ENCODE measurements at places on chromosomes 3 and 15.

GRCh38 chr3:191809326-191809949, 348.5 kb downstream of the PYDC2 start:
- DNase-seq, result no peak

GRCh38 chr3:181300033-181300432, 310.5 kb upstream of the DNAJC19 start:
- no peak for DNase-seq

DNA sequence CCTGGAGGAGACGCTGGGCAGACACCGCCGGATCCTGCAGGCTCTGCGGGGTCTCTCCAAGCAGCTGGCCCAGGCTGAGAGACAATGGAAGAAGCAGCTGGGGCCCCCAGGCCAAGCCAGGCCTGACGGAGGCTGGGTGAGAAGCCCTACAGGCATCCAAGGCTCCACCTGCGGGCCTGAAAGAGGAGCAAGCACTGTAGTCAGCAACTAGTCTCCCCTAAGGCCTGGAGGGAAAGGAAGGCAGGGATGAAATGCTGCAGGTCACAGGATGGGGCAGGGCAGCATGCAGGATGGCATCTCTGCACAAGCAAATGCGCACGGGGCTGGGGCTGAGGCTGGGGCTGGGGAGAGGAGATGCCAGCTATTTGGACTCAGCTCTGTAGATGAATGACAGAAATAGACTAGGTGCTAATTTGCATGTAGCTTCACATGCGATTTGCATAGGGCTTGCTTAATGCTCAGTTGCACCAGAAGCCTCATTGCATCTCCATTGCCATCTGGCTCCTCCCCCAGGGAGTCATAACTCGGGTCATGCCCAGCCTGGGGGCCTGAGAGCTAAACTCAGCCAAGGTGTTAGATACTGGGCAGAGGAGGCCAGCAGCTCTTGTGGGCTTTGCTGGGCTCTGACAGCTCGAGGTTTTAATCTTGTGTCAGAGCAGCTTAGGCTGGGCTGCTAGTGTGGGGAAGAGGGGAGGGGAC, 5.2 kb upstream of the CPLX3 start:
- no peak for DNase-seq

GRCh38 chr3:31288641-31289100, 244.1 kb upstream of the STT3B start:
- DNase-seq, result peak; percentile 28

- no peak for DNase-seq
These were observed 1.4 kb downstream of the VHL start for GRCh38 chr3:10142707-10143560.

DNA sequence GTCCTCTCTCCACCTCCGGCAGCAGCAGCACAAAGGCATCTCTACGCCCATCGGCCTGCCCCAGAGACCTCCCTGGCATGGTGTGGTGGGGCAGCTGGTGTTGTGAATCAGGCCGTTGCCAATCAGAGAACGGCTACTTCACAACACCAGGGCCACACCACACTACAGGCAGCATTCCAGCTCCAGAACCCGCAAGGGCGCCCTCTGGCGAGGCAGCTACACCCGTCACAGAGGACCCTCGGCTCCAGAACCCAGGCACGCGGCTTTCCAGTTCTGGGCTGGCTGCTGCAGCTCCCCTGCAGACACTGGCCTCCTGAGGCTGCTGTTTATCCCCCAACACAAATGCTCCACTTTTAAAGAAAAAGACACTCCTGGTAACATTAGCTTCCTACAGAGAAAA, 127.5 kb upstream of the TOPAZ1 start:
- DNase-seq, result no peak

DNA sequence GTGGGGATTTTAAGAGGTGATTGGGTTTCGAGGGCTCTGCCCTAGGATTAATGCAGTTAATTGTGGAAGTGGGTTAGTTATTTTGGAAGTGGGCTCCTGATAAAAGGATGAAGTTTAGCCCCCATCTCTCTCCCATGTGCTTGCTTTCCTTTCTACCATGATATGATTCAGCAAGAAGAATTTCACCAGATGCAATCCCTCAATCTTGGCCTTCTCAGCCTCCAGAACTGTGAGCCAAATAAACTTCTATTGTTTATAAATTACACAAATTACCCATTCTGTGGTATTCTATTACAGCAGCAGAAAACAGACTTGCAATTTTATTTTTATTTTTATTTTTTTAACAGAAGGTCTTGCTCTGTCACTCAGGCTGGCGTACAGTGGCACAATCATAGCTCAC, 27.3 kb upstream of the UBE2E1 start:
- peak; percentile 56 for DNase-seq

- DNase-seq, result no peak
These were observed 7.8 kb downstream of the GLDN start for GRCh38 chr15:51349156-51349844.

DNA sequence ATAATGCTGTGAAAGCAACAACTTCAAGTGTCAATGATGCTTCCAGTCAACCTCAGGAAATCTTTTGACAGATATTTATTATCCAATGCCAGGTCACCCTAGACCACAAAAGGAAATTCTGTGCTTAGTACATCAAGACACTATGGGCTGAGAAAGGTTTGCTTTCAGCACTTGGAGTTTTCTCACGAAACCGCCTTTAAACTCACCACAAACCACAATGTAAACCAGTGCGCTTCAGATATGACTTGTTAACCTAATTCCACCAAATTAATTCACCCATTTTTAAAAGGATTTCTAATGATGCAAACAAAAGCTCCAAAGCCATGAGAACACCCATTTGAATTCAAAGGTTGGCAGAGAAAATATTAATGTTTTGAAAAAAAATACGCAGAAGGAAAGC, 292.9 kb upstream of the NR2F2 start:
- DNase-seq, result no peak

DNA sequence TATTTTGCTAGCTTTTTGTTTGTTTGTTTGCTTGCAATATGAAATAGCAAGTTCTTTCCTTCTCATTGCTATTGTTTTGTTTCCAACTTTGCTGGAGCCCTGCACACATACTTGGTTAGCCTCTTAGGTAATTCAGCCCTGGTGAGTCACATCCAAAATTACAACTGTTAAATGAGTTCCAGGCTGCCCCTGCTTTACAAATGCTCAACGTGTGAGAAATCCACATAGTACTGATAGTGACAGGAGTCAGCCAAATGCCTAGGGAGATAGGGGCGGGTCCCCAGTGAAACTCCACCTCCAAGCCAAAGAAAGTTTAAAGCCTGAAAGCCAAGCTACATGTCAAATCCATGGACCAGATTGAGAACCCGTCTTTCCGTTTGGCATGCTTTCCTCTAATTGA, 81.3 kb upstream of the RNF7 start:
- no peak for DNase-seq

DNA sequence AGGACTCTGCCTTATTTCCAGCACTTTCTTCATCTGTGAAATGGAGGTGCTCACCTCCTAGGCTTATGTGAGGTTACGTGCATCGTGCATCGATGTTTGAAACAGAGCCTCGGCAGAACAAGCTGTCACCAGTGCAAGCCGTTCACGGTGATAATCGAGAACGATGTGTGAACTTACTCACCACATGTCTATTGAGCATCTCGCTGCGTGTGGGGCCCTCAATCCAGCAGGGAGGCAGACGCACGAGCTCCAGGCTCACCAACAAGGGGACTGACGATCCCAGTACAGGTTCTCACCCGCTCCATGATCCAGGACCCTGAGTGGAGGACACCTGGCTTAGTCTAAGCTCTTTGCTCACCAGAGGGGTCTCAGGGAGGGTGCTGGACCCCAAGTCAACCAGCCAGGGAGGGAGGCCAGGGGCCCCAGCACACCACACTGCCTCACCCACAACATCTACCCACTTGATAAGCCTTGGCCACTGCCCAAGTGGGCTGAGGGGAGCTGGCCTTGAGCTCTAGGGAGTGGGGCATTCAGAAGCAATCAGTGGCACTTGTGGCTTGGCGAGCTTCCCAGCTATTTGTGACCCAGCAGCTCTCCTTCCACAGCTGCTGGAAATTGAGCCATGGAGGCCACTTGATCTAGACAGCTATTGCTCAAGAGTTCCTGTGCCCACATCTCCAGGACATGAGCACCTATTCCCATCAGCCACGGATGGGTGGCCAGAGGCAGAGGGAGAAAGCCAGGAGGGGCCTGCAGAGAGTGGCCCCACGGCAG, 34.4 kb upstream of the SLC6A1 start:
- no peak for DNase-seq

DNA sequence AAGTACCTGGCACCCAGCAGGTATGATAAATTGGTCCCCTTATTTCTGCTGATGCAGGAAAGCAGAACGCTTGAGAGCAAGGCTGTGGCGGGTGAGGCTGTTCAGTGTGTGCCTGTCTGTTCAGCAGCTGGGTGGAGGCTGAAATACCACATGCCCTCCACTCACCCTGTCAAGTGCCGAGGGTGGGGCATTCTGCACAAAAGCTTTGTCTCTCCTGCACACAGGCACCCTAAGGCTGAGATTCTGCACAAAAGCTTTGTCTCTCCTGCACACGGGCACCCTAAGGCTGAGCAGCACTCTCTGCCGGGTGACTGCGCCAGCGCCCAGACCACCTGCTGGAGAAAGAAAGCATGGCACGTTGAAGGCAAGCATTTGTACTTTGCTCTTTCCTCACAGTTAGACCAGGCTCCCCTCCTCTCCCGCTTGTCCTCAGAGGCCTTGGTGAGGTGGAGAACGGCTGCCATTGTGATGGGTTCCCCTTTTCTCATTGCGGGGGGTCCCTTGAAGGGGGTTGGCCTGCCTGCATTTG, 97.5 kb downstream of the BDH1 start:
- DNase-seq, result no peak

GRCh38 chr3:179670311-179670710, 17.5 kb downstream of the USP13 start:
- DNase-seq, result no peak

DNA sequence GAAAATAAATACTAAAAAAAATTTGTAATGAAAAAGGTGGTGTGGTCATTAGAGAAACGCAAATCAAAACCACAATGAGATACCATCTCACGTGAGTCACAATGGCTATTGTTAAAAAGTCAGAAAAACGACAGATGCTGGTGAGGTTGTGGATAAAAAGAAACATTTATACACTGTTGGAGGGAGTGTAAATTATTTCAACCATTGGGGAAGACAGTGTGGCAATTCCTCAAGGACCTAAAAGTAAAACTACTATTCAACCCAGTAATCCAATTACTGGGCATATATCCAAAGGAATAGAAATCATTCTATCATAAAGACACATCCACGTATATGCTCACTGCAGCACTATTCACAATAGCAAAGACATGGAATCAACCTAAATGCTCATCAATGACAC, 120.3 kb downstream of the MYO9A start:
- no peak for DNase-seq

- DNase-seq, result no peak
These were observed 327.1 kb downstream of the ZNF621 start for GRCh38 chr3:40851836-40852235.

GRCh38 chr3:32405155-32405554, 13.5 kb downstream of the CMTM7 start:
- no peak for DNase-seq

- no peak for DNase-seq
These were observed 73.4 kb upstream of the ANKRD34C start for GRCh38 chr15:79209116-79209515.

GRCh38 chr15:42066764-42067415, 27.5 kb downstream of the PLA2G4D start:
- no peak for DNase-seq

DNA sequence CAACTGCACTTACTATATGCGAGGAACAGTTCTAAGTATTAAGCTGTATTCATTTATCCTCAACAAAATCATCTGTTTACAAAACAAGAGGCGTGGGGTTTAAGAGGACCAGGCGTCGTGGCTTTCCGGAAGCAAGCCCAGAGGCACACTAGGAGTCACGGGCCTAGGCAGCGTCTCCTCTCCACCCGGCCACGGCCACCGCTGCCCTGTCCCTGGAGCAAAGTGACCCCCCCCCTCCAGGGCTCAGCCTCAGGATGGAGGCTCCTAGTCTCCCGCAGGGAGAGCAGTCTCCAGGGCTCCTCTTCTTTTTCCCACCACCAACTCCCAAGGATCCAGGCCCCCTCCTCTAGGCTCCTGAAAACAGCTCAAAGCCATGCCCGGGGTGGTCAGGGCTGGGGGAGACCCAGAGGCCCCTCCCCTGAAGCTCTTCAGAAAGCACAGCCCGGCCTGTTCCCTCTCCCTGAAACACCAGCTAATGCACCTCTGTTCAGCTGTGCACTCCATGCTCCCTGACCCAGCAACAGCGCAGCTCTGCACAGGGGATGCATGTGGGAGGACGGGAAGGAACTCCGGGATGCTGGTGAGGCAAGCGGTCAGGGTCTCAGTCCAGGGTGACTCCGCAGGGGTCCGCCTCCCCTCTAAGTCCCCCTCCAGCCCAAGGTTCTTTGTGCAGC, 16.8 kb downstream of the TNK2 start:
- no peak for DNase-seq

DNA sequence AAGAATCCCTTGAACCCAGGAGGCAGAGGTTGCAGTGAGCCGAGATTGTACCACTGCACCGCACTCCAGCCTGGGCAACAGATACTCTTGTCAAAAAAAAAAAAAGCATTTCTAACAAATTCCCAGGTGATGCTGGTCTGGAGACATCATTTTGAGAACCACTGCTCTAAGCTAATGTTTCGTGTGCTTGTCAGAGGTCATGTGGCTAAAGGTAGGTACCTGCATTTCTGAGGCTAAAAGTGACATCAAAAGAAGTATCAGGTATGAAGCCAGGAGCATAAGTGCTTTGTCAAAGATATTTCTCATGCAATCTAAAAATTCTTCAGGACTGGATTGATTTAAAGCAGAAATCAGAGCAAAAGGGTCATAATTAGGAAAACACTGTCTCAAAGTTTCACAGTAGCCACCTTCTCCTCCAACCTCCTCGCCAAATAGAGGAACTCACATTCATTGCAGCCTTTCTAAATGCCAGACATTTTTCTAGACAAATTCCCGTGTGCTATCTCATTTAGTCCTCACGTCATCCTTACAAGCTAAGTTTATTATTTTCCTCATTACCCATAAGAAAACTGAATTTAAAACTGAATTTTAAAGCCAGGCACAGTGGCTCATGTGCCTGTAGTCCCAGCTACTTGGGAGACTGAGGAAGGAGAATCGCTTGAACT, 25.7 kb upstream of the GSK3B start:
- DNase-seq, result no peak

DNA sequence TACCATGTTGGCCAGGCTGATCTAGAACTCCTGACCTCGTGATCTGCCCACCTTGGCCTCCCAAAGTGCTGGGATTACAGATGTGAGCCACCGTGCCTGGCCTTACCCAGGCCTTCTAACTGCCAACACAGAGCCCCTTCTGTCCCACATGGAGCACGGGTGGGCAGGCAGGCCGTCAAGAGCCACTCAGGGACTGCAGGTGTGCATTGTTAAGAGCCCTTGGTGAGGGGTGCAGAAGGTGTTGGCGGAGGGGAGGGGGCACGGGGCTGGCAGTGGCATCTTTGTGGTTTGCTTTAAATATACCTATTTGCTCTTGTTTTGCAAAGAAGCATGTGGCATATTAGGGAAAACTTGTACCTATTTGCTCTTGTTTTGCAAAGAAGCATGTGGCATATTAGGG, 37.3 kb downstream of the SMAD6 start:
- DNase-seq, result no peak

DNA sequence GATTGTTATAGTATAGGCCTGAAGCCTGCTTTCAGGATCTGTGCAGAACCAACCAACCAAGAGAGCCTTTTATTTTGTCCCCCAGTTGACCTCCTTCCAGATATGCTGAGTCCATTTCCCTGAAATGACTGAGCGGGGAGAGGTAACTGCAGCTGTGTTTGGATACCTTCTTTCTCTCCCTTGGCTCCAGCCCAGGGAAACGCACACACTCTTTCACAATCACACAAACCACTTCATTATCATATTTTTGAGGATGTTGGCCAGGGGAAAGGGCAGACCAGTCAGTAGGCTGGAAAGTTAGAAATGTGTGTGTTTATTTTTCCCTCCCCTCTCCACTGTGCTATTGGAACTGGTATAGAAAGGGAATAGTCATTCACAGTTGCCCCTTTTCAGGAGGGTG, 417.7 kb upstream of the TBL1XR1 start:
- no peak for DNase-seq
